ENCODE measurements at places on chromosomes 16 and 17. TPM values are rescaled to one million over a fixed set of nuclear protein-coding genes. Genes with fewer than 3 reads are reported as not detected.

DNA sequence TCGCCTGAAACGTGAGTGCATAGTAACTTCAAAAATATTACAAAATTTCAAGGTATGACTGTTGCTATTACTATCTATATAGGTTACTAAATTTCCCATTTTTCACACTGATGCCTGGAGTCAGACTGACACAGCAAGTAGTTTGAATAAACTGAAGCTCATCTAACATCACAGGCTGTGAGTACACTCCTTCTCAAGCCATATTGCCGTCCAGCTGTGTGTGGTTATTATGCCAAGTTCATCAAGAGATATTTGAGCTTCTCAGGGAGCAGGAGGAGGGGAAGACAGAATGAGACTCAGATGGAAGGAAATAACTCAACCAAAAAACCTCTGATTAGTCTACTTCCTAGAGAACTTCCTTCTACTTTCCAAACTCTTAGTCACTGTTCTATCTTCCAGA is 473.9 kb downstream of the TOX3 start:
- no peak for DNase-seq

DNA sequence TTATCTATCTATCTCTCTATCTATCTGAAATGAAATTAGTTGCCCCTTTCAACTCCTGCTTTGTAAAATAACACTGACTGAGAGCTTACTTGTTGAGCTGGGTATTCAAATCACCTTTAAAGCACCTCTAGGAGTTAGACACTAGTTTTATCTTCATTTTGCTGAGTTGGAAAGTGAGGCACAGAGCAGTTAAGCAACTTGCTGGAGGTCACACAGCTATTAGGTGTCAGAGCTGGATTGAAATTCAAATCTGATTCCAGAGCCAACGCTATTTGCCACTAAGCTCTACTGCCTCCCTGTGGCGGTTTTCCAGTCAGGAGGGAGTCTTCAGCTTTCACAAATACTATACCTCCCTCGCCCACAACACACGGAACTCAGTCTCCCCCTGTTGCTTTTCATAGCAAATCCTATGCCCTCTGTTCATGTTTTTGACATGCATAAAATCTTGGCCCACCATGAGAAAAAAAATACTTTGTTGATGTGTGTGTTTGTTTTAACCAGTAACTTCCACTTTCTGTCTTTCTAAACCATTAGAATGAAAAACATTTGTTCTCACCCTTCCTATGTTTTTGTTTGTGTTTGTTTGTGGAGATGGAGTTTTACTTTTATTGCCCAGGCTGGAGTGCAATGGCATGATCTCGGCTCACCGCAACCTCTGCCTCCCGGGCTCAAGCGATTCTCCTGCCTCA is 74.8 kb upstream of the SMURF2 start:
- no peak for DNase-seq

GRCh38 chr17:74152591-74153455 is 50.7 kb upstream of the RPL38 start:
- peak; percentile 26 for DNase-seq

DNA sequence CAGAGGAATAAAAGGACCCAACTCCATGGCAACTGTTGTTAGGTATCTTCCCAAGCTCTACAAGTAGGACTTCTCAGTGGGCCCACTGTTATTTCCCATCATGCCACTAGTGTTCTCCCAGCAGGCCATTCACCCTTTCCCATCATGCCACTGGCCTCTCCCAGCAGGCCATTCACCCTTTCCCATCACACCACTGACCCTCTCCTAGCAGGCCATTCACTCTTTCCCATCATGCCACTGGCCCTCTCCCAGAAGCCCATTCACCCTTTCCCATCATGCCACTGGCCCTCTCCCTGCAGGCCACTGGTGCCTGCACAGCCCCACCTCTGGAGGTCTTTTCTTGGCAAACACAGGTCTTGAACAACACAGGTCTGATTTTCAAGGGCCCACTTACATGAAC is 36.3 kb downstream of the IFT140 start:
- DNase-seq: no peak

DNA sequence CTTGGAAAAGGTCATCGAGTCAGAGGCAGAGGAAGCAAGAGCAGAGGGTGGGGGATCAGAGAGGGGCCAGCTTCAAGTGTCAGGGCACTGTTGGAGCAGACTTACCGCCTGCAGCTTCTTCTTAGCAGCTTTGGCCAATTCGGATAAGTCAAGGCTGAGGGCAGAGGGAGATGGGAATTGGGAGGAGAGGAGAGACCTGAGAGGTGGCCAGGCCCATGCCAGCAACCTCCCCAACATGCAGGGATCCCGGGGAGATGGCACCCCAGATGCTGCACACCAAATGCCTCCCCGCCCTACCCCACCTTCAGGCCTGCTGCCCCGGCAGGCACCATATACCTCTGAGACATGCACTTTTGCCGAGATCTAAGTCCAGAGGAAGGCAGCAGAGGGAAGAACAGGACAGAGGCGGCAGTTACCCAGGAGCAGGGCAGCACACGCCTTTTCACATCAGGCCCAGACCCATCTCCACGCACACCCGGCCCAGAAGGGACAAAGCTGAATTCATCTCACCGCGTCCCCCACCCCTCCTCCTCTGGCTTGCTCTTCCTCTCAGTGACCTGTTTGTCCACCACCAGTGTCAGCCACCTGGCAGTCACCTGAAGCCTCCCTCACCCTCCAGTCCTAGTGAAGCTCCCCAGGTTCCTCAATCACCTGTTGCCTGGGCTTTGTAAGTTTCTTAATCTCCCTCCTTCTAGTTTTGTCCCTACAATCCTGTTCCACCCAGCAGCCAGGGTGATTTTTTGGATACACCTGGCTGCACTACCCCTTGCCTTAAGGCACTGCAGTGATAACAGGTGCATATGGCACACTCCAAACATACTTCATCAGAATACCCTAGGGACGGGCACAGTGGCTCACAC is 10.4 kb downstream of the TP53I13 start:
- no peak for DNase-seq

GRCh38 chr16:77790912-77791311 is 2.5 kb downstream of the VAT1L start:
- DNase-seq: peak; percentile 26

GRCh38 chr16:11410376-11411058 is 65.3 kb downstream of the RMI2 start:
- no peak for DNase-seq

- DNase-seq: no peak
Measured at GRCh38 chr17:10836966-10837590, 809 bp downstream of the PIRT start.

DNA sequence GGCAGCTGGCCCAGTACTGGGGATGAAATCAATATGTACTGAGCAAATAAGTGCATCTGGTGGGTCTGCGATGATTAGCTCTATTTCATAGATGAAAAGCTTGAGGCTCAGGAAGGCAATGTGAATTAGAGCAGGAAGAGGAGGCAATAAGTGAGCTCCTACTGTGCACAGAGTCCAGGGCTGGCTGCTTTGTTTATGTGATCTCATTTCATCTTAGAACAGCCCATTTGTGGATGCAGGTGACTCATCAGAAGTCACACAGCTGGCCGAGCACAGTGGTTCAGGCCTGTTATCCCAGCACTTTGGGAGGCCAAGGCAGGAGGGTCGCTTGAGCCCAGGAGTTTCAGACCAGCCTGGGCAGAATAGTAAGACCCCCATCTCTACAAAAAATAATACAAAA is 7.1 kb downstream of the TMEM114 start:
- DNase-seq: no peak

DNA sequence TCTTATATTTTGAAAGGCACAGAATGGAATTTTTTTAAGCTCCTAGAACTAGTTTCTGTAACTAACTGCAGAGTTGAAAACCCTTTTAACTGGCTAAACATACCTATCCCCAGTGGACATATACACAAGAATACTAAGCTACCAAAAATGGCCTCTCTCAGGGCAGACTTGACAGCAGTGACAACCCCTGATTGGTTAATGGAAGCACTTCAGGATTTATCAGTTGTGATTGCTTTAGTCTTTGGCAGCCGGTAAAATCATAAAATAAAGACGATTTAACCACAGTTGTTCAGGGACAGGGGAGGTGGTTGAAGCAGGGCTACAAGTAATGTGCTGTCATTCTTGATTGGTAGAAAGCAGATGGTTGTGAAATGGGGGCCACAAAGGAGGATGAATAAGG is 452.0 kb upstream of the SOX9 start:
- no peak for DNase-seq

DNA sequence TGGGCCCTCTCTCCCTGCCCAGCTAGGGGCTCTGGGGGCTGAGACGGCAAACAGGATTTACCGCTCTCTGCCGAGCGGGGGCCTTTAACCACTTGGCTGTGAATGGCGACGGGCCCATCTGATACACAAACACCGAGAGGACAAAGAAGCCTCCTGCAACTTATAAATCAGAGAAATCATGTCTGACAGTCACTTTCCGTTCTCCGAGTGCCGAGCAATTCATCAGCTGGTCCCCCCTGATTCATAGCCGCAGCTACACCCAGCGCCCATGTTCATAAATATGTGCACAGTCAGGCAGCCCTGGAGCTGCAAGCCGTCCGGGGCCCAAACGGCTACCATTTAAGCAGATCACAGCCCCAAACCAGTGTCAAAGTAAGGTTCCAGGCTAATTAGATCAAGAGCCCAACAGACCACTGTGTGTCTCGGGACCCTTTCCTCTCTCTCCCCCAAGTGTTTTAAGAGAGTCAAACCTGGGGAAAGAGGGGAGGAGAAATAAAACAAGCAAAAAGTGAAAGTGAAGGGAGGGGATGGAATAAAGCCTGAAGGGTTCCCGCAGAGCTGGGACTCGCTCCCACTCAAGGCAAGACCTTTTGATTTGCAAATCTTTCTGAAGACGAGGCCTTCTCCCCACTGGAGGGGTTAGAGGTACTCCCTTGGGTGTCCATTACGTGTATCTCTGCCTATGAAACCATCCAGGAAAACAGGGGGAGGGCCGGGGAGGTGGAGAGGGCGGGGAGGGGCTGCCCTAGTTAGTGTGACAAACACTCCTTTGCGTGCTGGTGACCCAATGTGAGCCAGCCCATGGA is 154.7 kb downstream of the C16orf78 start:
- peak; percentile 29 for DNase-seq

DNA sequence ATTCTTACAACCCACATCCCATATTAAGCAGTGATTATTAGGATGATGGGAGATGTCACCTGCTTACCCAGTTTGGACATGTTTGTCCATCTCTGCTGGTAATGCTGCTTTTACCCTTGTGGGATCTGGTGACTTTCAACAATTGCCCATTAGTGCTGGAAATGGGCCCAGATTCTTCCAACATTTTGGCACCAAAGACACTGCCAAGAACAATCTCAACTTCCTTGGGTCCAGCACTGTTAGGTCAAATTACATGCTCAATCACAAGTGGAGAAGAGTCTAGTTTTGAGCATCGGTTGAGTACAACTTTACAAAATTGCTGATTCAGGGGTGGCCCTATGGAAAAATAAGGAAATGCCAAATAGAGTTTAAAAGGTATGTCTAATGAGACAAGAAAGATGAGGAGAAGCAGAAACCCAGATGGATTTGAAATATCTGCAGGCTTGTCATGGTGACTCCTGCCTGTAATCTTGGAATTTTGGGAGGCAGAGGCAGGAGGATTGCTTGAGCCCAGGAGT is 13.0 kb upstream of the ZFP3 start:
- no peak for DNase-seq

DNA sequence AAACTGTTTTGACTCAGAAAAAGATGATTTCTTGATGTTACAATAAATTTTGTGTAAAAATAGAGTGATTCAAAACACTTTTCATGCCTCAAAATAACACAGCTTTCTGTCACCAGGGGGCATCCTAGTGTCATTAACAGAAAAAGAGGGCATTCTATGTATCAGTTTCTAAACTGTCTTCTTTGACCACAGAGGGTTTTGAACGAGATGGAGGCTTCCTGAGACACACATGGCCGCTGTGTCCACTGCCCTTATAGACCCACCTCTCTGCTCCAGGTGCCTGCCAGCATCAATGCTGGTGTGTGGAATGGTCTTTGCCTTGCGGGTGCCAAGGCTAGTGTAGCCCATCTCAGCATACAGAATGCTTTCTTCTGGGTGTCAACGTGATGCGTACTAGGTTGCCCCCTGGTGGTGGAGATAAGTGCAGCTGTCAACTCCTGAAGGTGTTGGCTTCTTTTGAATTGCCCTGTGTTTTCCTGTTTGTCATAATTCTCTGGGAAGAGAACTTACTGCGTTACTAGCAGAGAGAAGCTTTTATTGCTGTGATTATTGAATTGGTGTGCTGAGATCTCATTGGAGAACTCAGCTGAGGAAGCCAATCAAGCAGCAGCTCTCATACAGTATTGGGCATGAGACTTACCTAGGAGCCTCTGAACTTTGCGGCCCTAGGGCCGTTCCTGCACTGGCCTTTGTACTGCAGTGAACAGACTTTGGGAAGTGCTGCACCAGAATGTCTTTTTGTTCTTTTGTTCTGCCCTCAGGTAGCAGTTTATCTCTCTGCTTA is 38.6 kb downstream of the USP10 start:
- peak; percentile 49 for DNase-seq

DNA sequence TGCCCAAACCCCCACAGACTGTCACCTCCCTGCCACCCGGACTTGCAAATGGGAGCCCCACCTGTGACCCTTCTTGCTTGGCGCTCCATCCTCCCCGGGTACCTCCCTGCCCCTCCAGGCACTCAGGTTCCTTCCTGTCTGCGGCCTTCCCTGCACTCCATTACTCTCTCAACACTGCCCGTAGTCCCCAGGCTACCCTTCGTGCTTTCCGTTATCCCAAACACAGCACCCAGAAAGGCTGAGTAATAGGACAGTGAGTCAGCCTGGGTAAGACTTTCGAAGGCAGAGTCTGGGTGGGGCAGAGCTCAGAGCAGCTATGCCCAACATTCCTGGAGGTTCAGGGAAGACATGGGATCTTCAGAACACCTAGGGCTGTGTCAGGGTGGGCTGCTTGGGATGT is 16.6 kb upstream of the C16orf74 start:
- no peak for DNase-seq

DNA sequence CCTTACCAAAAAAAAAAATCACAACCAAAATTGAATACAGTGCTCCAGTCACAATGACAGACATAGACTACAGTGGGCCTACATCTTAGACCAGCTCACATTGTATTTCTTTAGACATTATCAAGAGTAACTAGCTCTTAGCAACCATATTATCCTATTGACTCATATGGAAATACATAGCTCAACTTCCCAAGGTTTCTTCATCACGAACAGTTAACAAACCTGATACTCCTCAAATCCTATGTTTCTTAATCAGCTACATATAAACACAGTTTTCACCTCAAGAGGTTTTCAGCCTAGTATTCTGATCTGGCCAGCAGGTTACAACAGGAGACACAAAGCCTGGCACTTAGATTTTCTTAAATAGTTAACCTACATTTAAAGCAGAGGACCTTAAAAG is 29.7 kb downstream of the CMC2 start:
- DNase-seq: no peak

B9D1 gene
- 6.1 TPM for polyA plus RNA-seq

TENT4B gene
- polyA plus RNA-seq: 6.8 TPM

MRPS34 gene
- polyA plus RNA-seq: 45.8 TPM

ITGA2B gene
- polyA plus RNA-seq: 3.8 TPM

C17orf78 gene
- not detected for polyA plus RNA-seq

MYCBPAP gene
- polyA plus RNA-seq: 1.0 TPM

TAT gene
- polyA plus RNA-seq: not detected

CDH13 gene
- polyA plus RNA-seq: 57.0 TPM

NPIPB13 gene
- 15.5 TPM for polyA plus RNA-seq

KRT33B gene
- polyA plus RNA-seq: not detected

REXO5 gene
- polyA plus RNA-seq: 4.3 TPM
